ENCODE measurements at places on chromosomes 4 and X. TPM values are rescaled to one million over a fixed set of nuclear protein-coding genes. Genes with fewer than 3 reads are reported as not detected.
A peak's percentile ranks its signal among the peaks of the same experiment; 100 is the strongest.

RBMXL3 gene
- not detected for polyA plus RNA-seq

ARSD gene
- 8.4 TPM for polyA plus RNA-seq

GRCh38 chr4:177187371-177187770 lies 122.3 kb upstream of the NEIL3 start:
- DNase-seq = no peak

DNA sequence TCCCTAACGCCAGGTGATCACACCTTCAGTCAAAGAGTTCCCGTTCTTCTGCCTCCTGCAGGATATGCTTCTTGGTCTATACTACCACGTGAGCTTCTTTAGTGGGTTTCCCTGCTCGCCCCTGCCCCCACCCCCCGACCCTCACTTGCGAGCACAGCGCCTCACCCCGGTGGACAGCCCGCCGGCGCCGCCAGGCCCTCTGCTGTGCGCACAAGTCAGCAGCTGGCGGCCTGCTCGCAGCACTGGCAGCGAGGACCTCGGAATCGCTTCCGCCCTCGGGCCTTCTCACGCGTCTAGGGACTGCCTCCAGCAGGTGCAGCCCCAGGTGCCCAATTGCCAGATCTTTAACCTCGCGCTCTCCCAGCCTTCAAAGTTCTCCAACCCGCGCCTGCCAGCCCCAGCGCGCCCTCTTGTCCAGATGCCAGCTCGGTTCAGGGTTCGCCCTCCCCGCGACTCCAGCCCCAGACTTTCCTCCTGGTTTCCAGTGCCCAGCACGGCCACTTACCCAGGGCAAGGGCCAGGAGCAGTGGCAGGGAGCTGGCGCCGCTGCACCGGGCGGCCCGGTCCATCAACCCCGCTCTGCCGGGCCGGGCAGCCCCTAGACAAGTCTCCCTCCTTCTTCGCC lies 454 bp downstream of the BTC start:
- peak; percentile 31 for DNase-seq

DNA sequence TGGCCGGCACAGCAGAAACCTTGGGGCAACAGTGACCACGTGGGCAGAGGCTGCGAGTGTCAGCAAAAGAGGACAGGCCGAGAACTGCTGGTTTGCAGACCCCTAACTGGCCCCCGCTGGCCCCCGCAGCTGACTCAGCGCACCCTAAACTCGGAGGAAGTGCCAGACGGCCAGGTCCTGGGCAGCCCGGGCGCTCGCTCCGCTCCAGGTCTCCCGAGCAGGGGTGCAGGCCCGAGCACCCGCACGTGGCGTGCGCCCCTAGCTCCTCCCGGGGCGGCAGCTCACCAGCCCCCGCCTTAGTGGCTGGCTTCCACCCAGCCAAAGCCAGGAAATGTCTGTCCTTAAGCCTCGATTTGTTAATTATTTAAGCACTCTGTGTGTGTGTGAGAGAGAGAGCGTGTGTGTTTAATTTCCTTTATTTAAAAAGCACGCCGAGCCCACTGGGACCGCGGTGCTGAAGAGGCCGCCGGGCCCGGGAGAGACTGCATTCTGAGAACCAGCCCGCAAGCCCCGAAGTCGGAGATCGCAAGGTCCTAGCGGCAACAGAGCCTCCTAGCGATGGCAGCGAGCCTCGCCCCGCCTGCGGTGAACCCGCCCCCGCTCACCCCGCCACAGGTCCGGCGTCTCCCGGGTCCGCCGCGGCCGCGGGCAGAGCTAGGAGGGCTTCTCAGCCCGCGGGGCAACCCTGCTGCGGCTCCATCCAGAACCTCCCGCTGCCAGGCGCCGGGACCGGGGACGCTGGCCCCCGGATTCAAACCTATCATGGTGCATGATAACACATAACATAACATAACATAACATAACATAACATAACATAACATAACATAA lies 45.9 kb upstream of the CDKN2AIP start:
- DNase-seq = peak; percentile 49

- peak; percentile 67 for DNase-seq
Measured at GRCh38 chrX:133415276-133416105, at the start of gene GPC4. Gene GPC4, minus strand, starts transcription at chrX:133415489. Its CDS starts 524 bp downstream, at chrX:133414965.

All from muscle of back (tissue), 13 donors.